ENCODE measurements at places on chromosomes 1 and 21. TPM values are rescaled to one million over a fixed set of nuclear protein-coding genes. Genes with fewer than 3 reads are reported as not detected.

DNA sequence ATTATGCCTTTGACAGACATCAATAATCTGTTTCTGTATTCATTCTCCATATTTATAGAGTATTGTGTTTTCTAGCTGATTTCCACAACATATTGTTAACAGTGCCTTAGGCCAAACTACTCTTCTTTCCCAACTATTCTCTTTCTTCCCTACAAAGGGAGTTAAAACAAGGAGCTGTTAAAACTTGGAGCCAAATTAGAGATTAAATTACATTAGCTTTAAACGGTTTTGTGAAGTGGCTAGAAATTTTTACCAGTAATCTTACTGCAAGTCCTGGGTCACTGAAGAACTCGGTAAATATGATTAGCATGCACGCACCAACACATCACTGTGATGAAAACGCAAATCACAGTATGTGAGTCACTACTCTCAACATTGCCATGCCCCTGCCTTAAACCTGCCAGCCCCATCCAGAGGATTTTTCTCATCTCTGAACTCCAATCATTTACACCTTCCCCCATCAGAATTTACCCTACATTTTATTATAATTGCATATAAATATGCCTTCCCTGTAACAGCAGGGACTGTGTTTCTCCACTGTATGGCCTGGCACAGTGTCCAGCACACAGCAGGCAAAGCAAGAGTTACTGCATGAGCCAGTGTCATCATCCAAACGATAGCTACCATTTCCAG, 1.5 kb upstream of the PRDX6 start:
- peaks cover 50% of the 10 kb centered on the region for H3K4me1 ChIP-seq
- no peak for DNase-seq
- peak overlapping the region; percentile 94 for H3K27ac ChIP-seq
- H3K36me3 ChIP-seq: peaks cover 55% of the 10 kb centered on the region
- no peaks in the 10 kb centered on the region for H3K27me3 ChIP-seq

DNA sequence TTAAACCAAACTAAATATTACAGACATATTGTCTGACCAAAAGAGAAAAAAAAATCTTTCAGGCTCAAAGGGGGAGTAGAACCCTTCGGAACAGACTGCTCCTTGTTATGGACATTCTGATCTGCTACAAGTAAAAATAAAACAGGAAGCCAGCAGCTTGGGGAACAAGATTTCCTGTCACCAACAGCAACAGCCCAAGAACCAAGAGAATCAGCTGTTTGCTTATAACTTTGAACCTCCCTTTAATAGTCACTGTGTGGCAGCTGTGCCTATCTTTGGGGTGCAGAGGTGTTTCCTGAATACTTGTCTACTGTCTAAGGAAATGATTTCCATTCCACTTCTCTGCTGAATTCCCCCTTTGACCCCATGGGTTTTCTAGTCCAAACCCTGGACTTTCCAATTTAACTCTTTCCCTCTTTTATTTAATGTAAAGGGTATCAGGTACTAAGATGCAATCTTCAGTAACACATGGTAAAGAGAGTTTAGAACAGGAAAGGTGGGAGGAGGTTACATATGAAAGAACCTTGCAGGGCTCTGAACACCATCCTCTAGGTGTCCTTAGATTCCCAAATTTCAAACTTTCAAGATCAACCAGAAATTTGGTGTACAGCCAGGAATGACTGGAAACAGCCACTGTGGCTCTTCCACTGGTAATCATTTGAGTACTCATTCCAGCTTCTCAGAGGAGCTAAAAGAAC, 38.6 kb downstream of the GPR3 start:
- DNase-seq: no peak
- peak overlapping the region; percentile 62 for H3K27ac ChIP-seq
- H3K27me3 ChIP-seq: no peaks in the 10 kb centered on the region
- peaks cover 61% of the 10 kb centered on the region for H3K4me1 ChIP-seq
- peaks cover 35% of the 10 kb centered on the region for H3K36me3 ChIP-seq

DNA sequence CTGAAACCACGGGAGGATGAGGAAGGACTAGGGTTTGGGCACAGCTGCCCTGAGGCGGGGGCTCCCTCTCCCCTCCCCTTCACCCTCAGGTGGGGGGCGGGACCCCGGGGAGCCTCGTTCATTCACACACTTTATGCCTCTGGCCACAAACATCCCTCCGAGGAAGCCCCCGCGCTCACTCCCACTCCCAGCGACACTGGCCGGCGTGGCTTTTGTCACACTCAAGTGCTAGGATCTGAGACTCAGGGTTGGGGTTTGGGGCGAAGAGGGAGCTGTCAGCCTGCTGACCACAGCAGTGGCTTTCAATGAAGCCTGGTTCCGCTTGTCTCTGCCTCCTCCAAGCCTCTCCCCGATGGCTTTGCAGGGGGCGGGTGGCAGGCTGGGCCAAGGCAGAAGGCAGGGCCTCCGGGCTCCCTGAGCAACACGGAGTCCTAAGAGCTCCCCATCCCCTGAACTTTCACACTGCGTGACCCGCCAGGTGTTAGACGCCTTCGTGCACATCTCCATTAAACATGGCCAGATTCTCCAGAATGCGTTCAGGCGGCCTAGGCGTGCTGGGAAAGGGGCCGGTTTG, 178.1 kb downstream of the NPHP4 start:
- DNase-seq: no peak
- H3K27ac ChIP-seq: no peak overlapping the region
- H3K4me1 ChIP-seq: no peaks in the 10 kb centered on the region
- no peak overlapping the region for H3K4me3 ChIP-seq
- H3K27me3 ChIP-seq: no peaks in the 10 kb centered on the region

DNA sequence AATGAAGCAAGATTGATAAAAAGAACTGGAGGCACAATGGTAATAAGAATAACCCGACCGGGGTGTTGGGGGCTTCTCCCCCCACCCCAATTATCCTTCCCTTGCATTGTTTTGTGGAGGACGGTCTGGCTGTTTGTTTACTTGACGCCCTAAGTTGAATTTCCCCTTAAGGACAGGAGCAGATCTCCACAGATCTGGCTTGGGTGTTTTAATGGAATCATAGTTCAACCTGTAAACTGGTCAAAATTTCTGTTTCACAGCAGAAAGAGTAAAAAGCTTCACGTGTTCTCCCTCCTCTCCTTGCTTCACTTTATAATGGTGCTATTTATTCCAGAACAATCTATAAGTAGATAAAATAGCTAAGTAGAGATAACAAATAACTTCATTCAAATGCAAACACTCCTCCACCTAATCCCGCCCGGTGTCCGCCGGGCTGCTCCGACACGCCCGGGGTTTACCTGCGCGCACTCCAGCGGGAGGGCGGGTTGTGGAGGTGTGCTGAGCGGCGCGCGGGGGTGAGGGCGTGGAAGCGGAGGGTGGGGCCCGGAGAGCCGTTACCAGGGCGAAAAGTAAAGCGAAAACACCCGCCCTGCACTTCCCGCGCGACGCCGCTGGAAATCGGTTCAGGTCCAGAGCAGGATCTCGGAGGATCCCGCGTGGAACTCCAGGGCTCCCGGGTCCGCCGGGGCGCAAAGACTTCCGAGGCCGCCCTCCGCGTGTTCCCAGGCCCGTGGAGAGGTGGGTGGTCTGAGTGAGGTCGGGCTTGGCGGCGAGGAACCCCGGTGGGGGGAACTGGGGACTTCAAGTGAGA, 2.0 kb upstream of the ATF3 start:
- H3K4me3 ChIP-seq: peak overlapping the region; percentile 88
- H3K36me3 ChIP-seq: peaks cover 10% of the 10 kb centered on the region
- peak; percentile 52 for DNase-seq
- no peak overlapping the region for H3K27ac ChIP-seq

GRCh38 chr1:156129687-156130577, 15.4 kb downstream of the LMNA start:
- H3K4me1 ChIP-seq: peaks cover 47% of the 10 kb centered on the region
- H3K36me3 ChIP-seq: peaks cover 45% of the 10 kb centered on the region
- DNase-seq: peak; percentile 63

DNA sequence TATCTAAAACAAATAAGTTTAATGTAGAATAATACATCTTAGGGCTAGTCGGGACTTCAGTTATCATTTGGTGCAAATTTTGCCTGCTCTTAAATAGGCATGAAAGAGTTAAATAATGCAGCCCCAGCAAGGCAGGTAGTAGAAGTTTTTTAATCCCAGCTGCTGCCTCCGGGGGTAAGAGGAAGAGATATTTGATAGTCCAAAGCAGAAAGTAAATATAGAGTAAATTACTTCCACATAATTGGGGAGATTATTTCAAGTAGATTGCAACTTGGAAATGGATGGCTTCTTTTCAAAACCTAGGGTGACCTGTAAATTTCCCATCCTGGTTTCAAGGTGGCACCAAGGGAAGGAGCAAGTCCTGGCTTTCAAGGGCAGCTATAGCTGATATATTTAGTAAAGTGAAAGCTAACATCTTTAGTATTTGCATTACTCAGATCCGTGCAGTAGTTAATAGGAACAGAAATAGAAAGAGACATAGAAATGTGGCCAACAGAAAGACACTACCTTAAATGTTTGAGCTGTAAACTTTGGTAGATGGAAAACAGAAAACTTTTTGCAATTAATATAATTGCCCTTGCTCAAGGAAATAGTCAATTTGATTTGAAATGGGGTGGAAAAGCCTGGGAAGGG, 109.1 kb downstream of the LMO4 start:
- no peak overlapping the region for H3K27ac ChIP-seq
- H3K4me1 ChIP-seq: peaks cover 20% of the 10 kb centered on the region
- H3K27me3 ChIP-seq: peaks cover 20% of the 10 kb centered on the region
- no peak overlapping the region for H3K4me3 ChIP-seq
- no peaks in the 10 kb centered on the region for H3K36me3 ChIP-seq
- DNase-seq: no peak

GRCh38 chr1:96934282-96934681, 212.7 kb downstream of the PTBP2 start:
- no peak for DNase-seq
- H3K4me3 ChIP-seq: no peak overlapping the region
- H3K4me1 ChIP-seq: no peaks in the 10 kb centered on the region
- no peaks in the 10 kb centered on the region for H3K36me3 ChIP-seq

DNA sequence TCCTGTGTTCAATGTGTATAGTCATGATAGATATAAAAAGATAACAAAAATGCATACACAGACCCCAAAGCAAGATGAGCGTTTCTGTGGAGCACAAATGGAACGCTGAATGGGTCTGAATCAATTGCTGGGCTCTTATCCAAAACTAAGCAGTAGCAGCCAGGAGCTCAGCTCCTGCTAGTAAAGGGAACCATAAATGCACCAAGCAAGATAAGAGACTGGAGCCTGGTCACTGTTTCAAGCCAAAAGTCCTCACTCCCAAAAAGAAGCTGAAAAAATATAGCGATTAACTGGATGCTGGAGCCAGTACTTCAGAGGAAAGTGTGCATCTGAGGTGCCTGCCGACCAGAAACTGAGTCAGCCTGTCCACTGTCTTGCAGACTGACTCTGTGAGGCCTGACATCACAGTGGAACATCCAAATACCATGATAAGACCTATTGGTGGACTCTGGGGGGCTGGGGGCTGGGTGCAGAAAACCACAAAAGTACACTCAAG, 68.9 kb downstream of the LRRC8C start:
- peaks cover 82% of the 10 kb centered on the region for H3K36me3 ChIP-seq
- H3K27me3 ChIP-seq: no peaks in the 10 kb centered on the region
- no peak for DNase-seq
- peaks cover 74% of the 10 kb centered on the region for H3K4me1 ChIP-seq
- no peak overlapping the region for H3K4me3 ChIP-seq
- H3K27ac ChIP-seq: peak overlapping the region; percentile 79

GRCh38 chr1:15132965-15133364, 20.6 kb upstream of the TMEM51 start:
- H3K27ac ChIP-seq: no peak overlapping the region
- H3K4me1 ChIP-seq: no peaks in the 10 kb centered on the region
- peaks cover 36% of the 10 kb centered on the region for H3K27me3 ChIP-seq
- H3K36me3 ChIP-seq: no peaks in the 10 kb centered on the region

- H3K4me1 ChIP-seq: peaks cover 16% of the 10 kb centered on the region
- no peak overlapping the region for H3K27ac ChIP-seq
- peaks cover 42% of the 10 kb centered on the region for H3K36me3 ChIP-seq
- DNase-seq: no peak
Observed at GRCh38 chr1:205710201-205711062, 30.1 kb upstream of the SLC45A3 start.

- H3K27me3 ChIP-seq: peaks cover 8% of the 10 kb centered on the region
- no peaks in the 10 kb centered on the region for H3K36me3 ChIP-seq
- no peak overlapping the region for H3K4me3 ChIP-seq
- no peak overlapping the region for H3K27ac ChIP-seq
- no peaks in the 10 kb centered on the region for H3K4me1 ChIP-seq
Observed at GRCh38 chr21:37529649-37530048, 163.1 kb downstream of the DYRK1A start.

GRCh38 chr21:45943630-45944540, 37.7 kb upstream of the COL6A1 start:
- no peaks in the 10 kb centered on the region for H3K4me1 ChIP-seq
- DNase-seq: no peak
- no peaks in the 10 kb centered on the region for H3K27me3 ChIP-seq
- H3K27ac ChIP-seq: no peak overlapping the region
- H3K4me3 ChIP-seq: no peak overlapping the region
- H3K36me3 ChIP-seq: no peaks in the 10 kb centered on the region

DNA sequence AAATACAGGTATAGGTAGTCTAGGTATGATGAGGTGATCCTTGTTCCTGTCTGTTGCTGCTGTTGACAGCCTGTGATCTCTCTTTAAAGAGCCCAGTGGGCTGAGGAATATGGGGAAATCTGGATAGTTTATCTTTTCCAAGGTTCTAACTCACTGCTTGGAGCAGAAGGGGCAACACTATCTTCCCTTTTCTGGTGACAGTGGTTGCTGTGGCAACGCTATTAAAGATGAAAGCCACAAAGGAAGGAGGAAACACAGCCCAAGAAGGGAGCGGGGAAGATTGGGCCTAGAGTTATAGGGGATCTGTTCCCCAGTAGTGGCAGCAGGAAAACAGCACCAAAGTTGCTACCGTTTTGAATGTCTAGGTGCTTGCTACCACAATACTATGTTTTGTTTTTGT, 8.8 kb downstream of the PCP4L1 start:
- no peak overlapping the region for H3K4me3 ChIP-seq
- no peaks in the 10 kb centered on the region for H3K36me3 ChIP-seq
- no peaks in the 10 kb centered on the region for H3K4me1 ChIP-seq
- peaks cover 10% of the 10 kb centered on the region for H3K27me3 ChIP-seq

GRCh38 chr1:27931759-27932158, 3.0 kb upstream of the SMPDL3B start:
- H3K27ac ChIP-seq: no peak overlapping the region
- H3K36me3 ChIP-seq: no peaks in the 10 kb centered on the region
- no peak for DNase-seq

GRCh38 chr1:171817511-171818265, 23.6 kb upstream of the DNM3 start:
- H3K27ac ChIP-seq: peak overlapping the region; percentile 80
- H3K36me3 ChIP-seq: no peaks in the 10 kb centered on the region
- peaks cover 18% of the 10 kb centered on the region for H3K4me1 ChIP-seq
- no peaks in the 10 kb centered on the region for H3K27me3 ChIP-seq
- no peak overlapping the region for H3K4me3 ChIP-seq

- no peaks in the 10 kb centered on the region for H3K36me3 ChIP-seq
- peaks cover 19% of the 10 kb centered on the region for H3K4me1 ChIP-seq
- no peak for DNase-seq
Observed at GRCh38 chr1:231628207-231628876, 1.8 kb downstream of the DISC1 start.

Gene PRRX1
- not detected for total RNA-seq

Gene PUSL1
- total RNA-seq: 31.8 TPM

Gene SLC2A5
- not detected for total RNA-seq

Gene SDC3
- 0.46 TPM for total RNA-seq

Gene AMY1C
- not detected for total RNA-seq

Gene HIVEP3
- 34.2 TPM for total RNA-seq

Gene NUAK2
- total RNA-seq: 0.41 TPM

Gene KCNJ9
- not detected for total RNA-seq

Data from activated T-helper 2 cell treated with anti-CD3 and anti-CD28 coated beads, Interferon-gamma antibody, Interleukin-2, Interleukin-4, amounts not matched to agents 10 μg/mL and 5 μg/mL and 100 μg/mL, durations not matched to agents 14 hours and 24 hours and 36 hours (primary cell).